ENCODE measurements at places on chromosomes 4 and X. TPM values are rescaled to one million over a fixed set of nuclear protein-coding genes. Genes with fewer than 3 reads are reported as not detected.

- no peak for DNase-seq
These were observed 22.2 kb upstream of the SULT1E1 start for GRCh38 chr4:69882150-69882549.

GRCh38 chr4:36841583-36842326 is 402.8 kb upstream of the NWD2 start:
- no peak for DNase-seq

DNA sequence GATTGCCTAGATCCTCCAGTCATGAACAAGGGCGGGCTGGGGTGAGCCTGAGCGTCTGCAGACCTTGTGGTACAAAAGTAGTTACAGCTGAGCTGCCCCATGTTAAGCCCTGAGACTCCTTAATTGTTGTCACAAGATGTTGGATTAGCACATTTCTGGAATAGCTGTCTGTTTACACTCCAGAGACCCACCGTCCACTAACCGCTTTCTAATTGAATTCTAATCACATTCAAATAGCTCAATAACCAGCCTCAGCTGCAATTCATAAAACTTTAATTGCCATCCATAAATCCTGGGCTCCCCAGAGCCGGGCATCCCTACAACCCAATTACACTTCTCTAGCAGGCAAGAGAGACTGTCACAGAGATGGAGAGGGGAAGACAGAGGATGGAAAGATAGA is 1.6 kb upstream of the GSX2 start:
- DNase-seq = no peak

GRCh38 chr4:155388162-155388561 is 11.4 kb upstream of the MAP9 start:
- no peak for DNase-seq

- DNase-seq = no peak
These were observed 107.9 kb downstream of the ZNF827 start for GRCh38 chr4:145830699-145831098.

DNA sequence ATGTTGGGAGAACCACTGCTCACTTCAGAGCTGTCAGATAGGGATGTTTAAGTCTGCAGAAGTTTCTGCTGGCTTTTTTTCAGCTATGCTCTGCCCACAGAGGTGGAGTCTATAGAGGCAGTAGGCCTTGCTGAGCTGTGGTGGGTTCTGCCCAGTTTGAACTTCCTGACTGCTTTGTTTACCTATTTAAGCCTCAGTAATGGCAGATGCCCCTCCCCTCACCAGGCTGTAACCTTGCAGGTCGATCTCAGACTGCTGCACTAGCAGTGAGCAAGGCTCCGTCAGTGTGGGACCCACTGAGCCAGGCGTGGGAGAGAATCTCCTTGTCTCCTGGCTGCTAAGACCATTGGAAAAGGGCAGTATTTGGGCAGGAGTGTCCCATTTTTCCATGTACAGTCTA is 36.8 kb downstream of the AFM start:
- DNase-seq = no peak

DNA sequence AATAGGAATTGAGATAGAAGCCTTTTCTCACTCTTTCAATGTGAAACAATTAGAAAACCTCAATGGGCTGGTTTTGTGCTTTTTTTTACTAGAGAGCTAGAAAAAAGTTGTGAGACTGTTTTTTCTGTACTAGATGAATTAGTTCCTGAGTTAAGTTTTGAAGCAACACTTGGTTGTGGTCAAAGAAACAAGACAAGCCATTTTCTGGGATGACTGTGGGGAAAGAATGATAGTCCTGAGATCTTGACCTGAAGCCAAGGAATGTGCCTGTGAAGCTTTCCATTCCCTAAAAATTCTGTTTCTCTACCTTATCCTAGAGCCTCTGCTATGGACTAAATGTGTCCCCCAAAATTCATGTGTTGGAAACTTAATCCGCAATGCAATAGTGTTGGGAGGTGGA is 157.8 kb upstream of the TLL1 start:
- DNase-seq = no peak

- no peak for DNase-seq
These were observed 239.4 kb downstream of the LDB2 start for GRCh38 chr4:16659079-16659478.

DNA sequence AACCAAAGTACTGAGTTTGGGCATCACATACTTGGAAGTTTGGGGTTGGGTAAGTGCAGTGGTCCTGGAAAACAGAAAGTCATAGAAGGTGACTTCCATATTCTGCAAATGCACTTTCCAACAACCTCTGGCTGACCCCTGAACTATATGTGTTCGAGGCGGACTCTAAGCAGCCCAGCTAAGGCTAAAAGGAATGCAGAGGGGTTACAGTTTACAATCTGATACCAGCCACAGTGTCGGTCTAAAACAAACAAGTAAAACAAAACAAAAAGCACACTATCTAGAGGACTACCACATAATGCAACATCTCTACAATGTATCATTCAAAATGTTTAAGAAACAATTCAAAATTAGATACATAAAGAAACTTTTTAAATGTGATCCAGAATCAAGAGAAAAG is 185.6 kb downstream of the ADAMTS3 start:
- DNase-seq = no peak

DNA sequence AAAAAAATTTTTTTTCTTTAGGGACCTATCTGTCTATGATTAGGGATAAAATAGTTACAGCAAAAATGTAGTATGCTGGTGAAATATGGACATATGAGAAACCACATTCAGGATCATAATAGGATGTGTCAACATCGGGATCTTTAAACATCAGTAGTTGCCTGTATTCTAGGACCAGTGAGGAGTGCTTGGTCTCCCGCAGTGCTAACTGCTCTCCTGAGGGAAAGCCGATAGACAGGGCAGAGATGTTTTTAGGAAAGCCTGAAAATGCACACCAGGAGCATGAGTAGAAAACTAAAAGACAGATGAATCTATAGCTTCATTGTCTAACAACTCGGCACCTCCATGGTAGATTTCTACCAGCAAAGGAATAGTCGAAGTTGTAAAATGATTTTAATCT is 178.1 kb upstream of the SMIM31 start:
- DNase-seq = no peak

DNA sequence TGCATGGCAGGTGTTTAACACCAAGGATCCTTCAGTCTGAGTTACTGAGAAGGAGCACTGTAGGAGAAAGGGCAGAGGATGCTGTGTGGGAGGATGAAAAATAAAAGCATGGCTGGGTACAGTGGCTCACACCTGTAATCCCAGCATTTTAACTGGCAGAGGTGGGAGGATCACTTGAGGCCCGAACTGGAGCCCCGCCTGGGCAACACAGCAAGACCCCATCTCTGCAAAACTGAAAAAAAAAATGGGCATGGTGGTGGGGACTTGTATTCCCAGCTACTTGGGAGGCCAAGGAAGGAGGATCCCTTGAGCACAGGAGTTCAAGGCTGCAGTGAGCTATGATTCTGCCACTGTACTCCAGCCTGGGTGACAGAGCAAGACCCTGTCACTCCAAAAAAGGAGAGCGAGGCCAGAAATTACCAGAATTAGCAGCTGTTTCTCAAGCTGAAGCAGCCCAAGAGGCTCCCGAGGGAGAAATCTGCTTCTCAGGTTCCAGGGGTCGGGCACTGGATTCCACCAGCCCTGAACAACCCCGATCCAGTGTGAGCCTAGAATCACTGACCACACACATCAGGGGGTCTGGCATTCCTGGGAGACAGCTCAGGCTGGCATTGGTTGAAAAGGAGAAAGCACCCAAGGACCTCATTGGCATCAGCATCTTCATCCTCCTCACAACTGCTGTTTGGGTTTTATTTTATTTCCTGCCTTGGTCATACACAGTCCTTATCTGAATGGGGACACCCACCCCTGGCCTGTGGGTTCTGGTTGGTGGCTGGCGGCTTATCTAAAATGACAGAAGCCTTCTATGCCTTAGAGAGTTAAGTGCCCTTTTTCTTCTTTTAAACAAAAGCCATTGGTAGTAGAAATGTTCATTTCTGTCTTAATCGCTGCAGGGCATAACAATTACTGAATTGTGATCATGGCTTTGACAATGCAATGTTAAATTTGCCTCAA is 66.3 kb upstream of the TRIM2 start:
- no peak for DNase-seq

The ERAS gene
- not detected for total RNA-seq

The RASSF6 gene
- total RNA-seq = 0.31 TPM

The GPRASP1 gene
- 32.6 TPM for total RNA-seq

The GAGE13 gene
- not detected for total RNA-seq

All from occipital lobe (tissue), 3 donors.